Progenitor cell of endocrine pancreas (in vitro differentiated cells): ENCODE measurements at places on chromosomes 1 and 21.

- no peak for DNase-seq
Measured at GRCh38 chr1:9960011-9960410, 16.7 kb downstream of the NMNAT1 start.

GRCh38 chr1:55860798-55861519 is 645.8 kb upstream of the USP24 start:
- no peak for DNase-seq

GRCh38 chr1:211753649-211754251 is 76.8 kb downstream of the LPGAT1 start:
- no peak for DNase-seq

- no peak for DNase-seq
Measured at GRCh38 chr1:22263359-22263758, 120.5 kb upstream of the WNT4 start.

DNA sequence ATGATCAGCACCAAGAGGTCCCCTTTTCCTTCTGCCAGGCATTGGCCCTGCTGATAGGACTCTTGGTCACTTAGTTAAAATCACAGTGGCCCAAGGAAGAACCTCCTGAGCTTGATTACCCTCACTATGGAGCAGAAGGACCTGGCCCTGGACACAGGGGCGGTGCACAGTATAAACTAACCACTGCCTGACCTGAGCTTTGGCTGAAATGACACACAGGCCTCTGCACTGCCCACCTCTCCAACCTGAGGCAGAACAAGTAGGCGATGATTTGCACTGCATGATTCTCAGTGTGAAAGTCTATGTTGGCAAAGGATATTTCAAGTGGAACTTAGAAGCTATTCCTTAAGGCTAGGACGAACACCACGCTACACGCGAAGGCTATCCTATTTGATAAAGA is 48.5 kb downstream of the CAPN2 start:
- no peak for DNase-seq

GRCh38 chr1:185316163-185317033 is 645 bp downstream of the IVNS1ABP start:
- peak; percentile 88 for DNase-seq

DNA sequence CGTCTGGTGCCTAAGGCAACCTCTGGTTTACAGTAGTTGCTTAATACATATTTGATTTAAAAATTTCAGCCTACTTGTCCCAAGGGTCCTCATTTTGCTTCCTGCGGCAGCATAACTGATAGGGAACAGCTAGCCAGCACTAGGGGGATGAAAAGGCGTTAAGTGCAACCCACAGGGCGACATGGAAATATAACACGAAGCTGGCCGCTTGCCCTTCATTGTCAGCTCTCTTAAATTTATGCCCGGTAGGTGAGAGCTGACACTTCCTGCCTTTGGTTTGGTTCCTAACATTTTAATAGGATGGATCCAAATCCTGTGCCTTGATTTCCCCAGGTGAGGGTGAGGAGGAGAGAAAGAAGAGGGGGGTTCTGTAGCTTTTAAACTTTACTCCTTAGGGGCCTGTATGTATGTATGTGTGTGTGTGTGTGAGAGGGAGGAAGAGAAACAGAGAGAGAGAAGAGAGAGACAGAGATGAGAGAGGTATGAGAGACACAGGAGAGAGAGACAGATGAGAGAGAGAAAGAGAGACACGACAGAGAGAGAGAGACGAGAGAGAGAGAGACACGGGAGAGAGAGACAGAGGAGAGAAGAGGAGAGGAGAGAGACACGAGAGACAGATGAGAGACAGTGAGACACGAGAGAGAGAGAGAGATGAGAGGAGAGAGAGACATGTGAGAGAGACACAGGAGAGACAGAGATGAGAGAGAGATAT is 938 bp upstream of the ACTN2 start:
- DNase-seq, result no peak

DNA sequence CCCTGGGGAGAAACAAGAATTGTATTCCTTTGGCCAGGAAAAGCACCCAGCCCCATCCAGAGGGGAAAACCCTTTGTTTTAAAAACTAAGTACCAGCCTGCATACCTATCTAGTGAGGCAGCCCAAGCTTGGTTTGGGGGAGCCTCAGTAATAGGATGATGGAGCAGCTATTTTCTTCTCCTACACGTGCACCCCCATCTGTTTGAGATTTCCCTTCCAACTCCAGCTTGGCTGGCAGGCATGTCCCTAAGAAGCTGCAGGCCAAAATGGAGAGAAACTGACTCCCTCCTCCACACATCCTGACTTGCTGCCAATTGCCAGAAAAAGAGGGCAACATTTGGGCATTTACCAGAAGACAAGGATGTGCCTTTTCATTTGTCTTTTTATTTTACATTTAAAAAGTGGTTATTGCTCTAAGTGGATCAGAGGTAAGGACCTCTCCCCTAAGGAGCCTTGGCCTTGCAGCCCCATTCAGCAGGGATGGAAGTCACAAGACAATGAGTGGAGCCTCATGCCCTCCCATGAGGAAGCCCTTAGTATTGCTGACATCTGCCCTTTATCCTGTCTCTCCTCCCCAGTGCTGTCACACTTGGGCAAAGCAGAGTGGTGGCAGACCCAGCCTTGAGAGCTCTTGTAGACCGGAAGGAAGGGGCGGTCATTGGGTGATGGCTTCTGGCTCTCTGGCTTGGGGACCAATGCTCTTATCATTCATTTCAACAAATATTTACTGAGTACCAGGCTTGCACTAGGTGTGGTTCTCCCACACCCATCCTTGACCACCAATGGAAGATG is 8.6 kb downstream of the FNDC5 start:
- DNase-seq, result no peak

GRCh38 chr1:183247931-183248330 is 61.9 kb downstream of the LAMC2 start:
- no peak for DNase-seq

DNA sequence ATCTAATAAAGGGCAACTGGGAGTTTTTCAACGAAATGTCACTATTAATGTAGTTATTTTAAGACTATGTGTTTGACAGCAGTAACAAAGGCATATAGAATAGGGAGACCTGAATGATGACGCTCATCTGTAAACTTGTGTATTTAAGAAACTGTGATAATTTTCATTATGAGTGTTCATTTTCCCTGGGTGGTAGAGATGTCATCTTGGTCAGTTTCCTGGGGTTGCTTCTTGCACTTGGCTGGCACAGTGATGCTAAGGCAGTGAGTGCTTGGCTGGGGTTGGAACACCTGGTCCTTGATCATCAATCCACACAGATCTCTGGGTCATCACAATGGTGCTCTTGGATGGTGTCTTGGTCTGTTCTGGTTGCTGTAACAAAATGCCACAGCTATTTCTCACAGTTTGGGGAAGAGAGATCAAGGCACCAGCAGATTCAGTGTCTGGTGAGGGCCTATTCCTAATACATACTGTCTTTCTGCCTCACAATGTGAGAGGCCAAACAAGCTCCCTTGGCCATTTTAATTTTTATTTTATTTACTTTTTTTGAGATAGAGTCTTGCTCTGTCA is 7.9 kb upstream of the SMYD2 start:
- no peak for DNase-seq

GRCh38 chr21:44849616-44850130 is 23.8 kb downstream of the PTTG1IP start:
- no peak for DNase-seq

GRCh38 chr1:91700332-91700731 is 185.6 kb downstream of the TGFBR3 start:
- DNase-seq, result no peak

- no peak for DNase-seq
Measured at GRCh38 chr1:96674915-96675314, 46.7 kb upstream of the PTBP2 start.

DNA sequence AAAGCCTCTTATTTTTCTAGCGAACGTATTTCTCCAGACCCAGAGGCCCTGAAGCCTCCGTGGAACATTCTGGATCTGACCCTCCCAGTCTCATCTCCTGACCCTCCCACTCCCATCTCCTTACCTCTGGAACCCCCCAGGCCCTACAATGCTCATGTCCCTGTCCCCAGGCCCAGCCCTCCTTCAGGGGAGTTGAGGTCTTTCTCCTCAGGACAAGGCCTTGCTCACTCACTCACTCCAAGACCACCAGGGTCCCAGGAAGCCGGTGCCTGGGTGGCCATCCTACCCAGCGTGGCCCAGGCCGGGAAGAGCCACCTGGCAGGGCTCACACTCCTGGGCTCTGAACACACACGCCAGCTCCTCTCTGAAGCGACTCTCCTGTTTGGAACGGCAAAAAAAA is 68.7 kb downstream of the ALPL start:
- no peak for DNase-seq

GRCh38 chr1:30101487-30102227 is 621.7 kb downstream of the MATN1 start:
- no peak for DNase-seq

- no peak for DNase-seq
Measured at GRCh38 chr1:235613602-235614001, 36.0 kb downstream of the GNG4 start.

DNA sequence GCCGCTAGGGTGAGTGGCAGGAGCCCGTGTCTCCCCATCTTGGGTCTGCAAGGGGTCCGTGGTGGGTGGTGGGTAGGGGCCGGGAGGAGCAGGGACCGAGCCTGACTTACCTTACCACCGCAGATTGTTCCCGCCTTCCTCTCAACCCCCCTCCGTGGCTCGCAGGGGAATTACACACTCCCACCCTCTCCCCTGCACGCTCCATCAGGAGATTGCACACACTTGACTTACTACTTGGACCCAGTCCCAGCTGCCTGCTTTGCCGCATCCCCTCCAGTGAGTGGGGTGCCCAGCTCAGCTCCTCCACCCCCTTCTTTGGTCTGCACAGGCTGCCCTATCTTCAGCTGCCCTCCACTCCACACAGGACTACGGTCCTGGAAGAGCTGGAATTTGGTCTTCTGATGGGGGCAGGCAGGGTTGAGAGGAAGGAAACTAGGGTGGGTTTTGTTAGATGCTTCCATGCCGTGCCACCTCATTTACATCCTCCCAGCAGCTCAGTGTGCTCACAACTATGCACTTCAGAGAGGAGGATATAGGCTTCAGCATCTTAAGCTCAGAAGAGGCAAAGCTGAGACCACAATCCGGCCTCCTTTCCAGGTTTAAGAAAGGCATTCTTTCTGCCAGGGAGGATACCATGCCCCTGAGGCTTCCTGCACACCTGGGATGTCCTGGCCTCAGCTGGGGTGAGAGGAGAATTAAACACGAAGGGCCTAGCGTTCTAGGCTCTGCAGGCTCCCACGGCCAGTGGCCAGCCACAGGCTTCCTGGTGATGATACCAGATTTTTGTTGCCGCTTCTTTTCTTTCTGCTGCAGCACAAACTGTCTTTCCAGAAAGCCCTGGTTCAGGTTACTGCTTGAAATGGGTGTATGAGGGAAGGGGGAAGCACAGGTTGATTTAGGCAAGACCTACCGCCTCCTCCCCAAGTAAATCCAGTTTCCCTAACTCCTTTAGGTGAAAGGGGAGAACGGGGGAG is 2.3 kb downstream of the KCNC4 start:
- DNase-seq, result no peak

DNA sequence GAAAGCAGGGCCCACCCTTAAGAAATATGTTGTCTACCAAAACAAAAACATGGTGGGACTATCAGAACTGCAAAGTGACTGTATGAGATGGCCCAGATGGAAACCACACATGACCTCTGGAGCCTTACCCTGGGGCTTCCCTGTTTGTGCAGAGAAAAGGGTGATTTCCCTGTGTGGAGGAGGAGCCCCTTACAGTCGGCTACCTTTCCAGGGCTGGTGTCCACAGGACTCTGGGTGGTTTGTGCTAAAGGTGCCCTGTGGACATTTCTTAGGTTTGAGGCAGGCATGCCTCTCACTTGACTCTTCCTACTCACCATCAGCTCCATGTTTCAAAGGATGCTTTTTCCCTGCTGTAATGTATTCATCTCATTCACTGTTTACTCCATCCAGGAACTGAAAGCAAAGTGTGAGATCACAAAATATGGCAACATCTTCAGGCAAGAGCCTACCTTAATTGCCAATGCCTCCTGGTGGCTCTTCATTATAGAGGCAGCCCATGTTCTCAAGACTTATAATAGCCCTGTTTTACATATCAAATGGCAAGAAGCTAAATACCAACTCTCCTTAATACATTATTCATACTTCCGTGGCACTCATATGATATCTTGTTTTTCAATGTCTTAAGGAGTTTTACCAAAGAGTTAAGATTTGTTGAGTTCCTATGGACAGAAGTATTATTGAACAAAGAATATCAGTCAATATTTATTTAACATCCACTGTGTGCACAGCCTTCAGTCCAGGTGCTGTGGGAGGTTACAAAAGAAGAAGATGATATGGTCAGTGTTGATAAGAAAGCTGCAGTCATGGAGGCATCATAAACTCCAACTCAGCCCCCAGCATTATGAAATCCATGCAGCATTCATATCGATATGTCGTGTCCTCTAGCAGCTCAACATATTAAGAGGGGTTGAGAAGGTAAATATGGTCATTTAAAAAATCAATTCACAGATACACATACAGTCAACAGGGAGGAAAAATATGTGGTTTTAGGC is 15.5 kb upstream of the TFF3 start:
- DNase-seq, result no peak

DNA sequence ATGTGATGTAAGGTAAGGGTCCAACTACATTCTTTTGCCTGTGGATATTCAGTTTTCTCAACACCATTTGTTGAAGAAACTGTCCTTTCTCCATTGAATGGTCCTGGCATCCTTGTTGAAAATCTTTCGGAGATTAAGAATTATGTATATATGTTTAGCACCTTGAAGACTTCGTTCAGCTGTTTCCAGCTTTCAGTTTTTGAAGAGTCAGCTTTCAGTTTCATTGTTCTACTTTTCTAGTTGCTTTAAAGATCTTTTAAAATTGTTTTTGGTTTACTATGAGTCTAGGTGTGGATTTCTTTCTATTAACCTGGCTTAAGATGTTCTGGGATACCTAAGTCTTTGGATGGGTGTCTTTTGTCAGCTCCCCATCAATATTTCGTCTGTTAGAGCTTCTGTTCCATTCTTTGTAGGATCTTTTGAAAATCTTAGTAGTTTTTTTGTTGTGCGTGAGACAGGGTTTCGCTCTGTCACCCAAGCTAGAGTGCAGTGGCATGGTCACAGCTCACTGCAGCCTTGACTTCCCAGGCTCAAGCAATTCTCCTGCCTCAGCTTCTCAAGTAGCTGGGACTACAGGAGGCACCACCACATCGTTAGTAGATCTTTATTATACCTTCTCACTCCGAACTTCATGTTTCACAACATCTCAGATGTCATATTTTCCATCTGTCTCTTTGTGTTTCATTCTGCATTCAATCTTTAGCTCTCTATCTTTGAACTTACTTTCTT is 353.5 kb upstream of the B3GALT2 start:
- DNase-seq, result no peak

DNA sequence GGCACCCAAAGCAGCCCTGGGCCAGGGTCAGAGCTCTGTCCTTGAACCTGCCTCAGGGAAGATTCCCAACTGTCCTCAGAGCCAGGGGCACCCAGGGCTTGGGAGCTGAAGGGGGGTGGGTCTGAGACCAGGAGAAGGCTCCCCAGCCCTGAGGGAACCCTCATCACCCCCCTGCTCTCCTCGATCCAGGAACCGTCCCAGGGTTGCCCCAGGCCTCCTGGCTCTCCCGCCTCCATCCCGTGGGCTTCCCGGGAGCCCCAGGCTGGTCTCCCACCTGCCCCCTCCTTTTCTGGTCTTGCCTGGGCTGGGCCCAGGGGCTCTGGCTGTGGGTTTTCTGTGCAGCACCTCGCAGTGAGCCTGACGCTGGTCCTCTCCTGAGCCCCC is 6.7 kb upstream of the SAMD11 start:
- DNase-seq, result no peak

- no peak for DNase-seq
Measured at GRCh38 chr21:38544661-38545060, 46.4 kb upstream of the ERG start.

GRCh38 chr1:217135987-217136894 is 413.0 kb upstream of the ESRRG start:
- no peak for DNase-seq

GRCh38 chr1:100700586-100700985 is 19.0 kb upstream of the VCAM1 start:
- DNase-seq, result no peak
